ENCODE measurements at places on chromosomes 4 and X.

DNA sequence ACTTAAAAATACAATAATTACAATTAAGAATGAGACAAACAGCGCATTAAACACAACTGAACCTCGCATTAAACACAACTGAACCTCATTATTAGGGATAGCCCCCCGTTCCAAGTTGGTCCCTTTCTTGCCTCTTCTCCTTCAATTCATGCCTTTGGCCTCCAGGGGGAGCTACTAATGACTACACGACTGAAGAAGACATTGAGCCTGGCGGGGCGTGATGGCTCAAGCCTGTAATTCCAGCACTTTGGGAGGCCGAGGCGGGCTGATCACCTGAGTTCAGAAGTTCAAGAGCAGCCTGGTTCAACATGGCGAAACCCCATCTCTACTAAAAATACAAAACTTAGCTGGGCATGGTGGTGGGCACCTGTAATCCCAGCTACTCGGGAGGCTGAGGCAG is 56.4 kb upstream of the NWD2 start:
- DNase-seq = no peak

GRCh38 chr4:66899422-66900065 is 645.8 kb downstream of the CENPC start:
- no peak for DNase-seq

- peak; percentile 33 for DNase-seq
Observed at GRCh38 chr4:20391198-20391597, 139.5 kb downstream of the SLIT2 start.

GRCh38 chr4:149065753-149066152 is 623.5 kb upstream of the NR3C2 start:
- no peak for DNase-seq

GRCh38 chrX:22095286-22095685 is 63.2 kb downstream of the PHEX start:
- peak; percentile 61 for DNase-seq

DNA sequence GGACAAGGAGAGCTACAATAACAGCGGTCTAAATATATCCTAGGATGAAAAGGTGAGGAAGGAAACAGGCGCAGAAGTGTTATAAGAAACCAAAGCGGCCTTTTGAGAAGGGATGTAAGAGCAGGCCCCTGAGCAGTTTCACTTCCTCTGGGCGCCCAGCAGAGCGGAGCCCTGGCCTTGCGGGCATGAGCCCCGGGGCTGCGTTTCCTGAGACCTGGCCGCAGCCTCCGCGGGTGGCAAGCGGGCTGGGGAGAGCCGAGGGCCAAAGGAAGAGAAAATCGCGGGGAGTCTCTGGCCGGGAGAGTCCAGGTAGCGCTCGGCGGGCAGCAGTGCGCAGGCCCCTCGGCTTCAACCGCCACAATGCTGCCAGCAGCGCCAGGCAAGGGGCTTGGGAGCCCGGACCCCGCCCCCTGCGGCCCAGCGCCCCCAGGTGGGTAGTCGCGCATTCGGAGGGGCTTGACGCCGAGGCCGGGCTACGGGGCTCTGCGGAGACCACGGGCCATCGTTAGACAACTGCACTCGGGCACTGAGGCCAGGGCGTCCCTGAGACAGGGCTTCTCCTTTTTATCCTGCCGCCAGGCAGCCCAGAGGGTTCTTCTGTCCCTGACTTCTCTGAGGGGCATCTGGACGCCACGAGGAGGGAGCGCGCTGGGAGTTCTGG is at the start of gene BANK1:
TSS of gene BANK1 (plus strand) at position 210 of the 661 bp plus-strand sequence. CDS start at position 361, 151 bp downstream.
- DNase-seq = peak; percentile 43

DNA sequence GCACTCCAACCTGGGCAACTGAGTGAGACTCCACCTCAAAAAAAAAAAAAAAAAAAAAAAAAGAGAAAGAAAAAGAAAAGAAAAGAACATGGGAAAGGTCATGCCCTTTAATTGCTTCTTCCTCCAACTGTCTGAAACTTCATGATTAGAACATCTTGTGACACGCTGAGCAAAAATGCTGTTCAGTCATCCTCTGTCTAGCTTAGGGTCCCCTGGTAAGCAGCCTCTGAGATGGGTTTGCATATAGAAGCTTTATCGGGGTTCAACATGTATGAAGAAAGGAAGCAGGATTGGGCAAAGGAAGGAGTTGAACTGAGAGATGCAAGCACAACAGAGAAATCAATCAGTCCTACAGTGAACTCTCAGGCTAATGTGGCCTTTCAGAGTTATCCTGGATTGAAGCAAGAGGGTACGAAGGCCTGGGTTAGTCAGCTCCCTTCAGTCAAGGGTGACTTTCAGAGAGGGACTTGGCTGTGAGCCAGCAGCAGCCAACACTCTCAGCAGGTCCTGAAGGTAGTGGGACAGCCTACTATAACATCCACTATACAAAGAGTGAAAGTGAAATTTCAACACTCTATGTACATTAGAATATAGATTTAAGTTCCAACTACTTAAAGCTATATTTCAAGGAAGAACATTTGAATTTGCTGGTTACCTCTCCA is 11.4 kb downstream of the MAOB start:
- DNase-seq = no peak

- no peak for DNase-seq
Observed at GRCh38 chr4:19534159-19534558, 717.5 kb upstream of the SLIT2 start.

GRCh38 chr4:174427571-174428140 is 94.6 kb downstream of the HPGD start:
- DNase-seq = no peak

DNA sequence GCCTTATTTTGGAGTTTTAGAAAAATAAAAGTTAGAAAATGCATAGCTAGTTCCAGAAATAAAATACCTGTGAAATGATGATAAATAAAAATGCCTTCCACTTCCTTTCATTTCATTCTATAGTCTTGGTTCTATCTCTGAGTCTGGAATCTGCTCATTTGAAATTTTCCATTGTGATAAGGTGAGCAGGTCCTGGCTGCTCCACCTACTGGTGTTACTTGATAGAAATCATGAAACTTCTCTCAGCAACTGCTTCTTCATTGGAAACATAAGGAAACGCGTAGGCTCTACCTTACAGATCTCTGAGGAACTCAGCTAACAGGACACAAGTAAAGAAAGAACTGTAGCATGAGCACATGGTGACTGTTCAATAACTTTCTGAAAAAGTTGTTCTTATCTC is 141.8 kb downstream of the DCHS2 start:
- DNase-seq = peak; percentile 10

GRCh38 chr4:127304356-127304755 is 328.4 kb upstream of the INTU start:
- DNase-seq = no peak

- DNase-seq = no peak
Observed at GRCh38 chr4:86536151-86536550, 58.0 kb upstream of the PTPN13 start.

DNA sequence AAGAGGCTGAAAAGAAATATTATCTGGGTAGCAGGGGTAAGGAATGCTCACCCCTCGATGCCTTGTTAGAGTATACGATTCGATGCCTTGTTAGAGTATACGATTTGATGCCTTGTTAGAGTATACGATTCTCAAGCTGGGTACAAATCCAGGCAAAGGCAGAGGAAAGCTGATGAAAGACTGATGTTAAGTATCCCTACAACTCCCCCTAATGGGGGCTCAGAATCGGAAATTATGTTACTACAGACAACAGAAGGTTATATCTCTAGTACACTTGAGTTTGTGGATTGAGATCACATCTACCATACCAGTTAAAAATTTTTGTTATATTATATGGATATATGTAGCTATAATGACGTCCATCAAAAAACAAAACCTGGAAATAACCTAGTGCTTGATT is 4.8 kb downstream of the LRRC66 start:
- DNase-seq = peak; percentile 17

DNA sequence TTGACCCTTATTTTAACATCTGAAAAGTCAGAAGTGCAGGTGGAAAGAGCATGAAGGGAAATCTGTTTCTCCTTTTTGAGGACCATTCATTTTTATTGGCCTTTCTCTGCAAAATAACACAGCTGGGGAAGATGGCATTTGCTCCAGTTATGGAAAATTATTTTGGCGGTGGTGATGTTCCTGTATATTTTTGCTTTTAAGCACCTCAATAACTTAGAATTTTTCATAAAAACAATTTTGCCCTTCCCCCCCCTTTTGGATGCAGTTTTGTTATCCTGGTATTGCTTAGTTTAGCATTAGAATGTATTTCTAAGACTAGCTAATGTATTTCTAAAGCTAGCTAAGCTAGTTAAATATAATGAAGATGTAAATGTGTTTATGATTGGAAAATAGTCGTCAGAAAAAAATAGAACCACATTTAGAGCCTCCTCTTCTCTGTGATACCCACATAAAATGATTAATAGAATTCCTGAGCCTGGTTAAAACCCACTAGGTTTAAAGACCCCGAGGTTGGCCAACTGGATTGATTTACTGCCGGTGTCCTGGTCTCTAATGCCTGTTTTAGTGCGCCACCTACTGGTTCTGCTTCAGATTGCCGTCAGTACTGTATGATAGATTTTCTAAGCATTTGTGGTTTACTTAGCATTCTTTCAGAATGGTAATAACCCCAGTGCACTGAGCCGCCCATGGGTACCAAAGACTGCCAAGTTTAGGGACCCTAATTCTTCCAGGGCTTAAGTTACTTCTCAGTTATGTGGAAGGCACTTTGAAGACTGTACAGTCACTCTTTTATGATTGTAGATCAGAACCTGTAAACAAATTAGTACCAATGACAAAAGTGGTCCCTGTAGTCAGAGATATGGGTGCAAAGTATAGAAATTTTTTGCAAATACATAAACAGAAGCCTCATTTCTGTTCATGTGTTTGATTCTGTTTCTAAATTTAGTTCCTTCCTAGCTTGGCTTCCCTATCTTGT is 11.4 kb downstream of the KLF3 start:
- DNase-seq = peak; percentile 89

GRCh38 chr4:26452565-26453531 is 37.4 kb downstream of the CCKAR start:
- DNase-seq = no peak

- DNase-seq = no peak
Observed at GRCh38 chr4:102732678-102733077, 28.1 kb downstream of the MANBA start.

DNA sequence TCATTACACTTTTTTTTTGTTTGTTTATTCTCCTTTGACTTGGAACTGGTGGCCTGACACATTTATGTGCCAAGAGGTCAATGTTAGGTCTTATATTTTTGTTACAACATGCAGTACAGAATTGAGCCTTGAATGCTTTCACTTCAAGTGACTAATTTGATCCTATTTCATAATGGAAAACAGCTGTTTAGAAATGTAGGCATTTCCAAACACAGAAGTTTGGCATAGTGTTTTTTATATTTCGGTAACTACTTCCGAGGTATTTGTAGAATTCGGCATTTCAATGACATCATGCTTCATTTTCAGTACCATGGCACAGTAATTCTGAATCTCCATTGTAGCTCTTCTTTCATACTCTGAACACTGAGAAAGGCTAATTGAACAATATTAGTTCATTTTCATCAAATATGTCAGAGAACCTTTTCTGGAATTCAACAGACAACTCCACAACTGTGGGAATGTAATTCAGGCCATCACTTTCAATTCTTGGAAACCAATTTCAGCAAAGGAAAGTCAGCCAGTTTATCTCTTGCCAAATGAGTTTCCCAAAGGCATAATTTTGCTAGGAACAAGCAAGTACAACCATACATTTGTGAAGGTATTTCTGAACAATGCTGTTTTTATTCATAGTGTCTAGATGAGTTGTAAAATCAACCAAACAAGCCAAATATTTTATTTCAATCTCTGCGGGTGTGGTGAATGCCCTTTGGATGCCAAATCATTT is 11.4 kb downstream of the FAM120C start:
- peak; percentile 69 for DNase-seq

DNA sequence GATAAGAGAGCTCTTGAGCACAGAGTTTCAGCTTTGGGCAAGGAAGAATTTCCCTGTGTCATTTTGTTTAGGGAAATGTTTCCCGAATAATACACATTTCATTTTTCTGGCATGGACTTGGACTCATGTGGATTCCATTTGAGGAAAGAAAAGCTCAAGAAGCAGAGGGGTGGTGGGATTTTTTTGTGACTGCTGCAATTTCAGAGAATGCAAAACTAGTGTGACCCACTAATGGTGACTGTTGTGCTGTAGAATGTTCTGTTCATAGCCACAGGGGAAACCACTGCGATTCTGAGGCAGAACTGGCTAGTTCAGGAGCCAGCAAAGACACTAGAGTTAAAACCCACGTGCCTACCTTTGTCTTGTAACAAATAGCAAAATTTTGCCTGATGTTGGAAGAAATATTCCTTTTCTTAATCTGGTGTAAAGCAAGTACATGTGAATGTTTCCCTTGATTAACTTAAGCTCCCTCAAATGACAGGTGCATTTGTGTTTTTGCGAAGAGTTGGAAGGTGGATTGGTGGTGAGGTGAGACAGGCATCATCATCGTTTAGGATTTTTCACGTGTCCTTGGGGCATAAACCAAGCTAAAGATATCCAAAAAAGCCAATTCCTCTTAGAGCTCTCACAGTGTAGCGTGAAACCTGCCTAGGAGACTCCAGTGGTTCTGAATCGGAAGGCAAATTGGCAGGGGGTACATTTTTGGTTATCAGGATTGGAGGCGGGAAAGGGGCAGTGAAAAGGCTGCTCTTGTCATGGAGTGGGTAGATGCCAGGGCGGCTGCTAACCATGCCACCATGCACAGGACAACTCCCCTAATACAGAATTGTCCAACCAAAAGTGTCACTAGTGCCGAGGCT is 38.0 kb upstream of the FAM9C start:
- DNase-seq = no peak

DNA sequence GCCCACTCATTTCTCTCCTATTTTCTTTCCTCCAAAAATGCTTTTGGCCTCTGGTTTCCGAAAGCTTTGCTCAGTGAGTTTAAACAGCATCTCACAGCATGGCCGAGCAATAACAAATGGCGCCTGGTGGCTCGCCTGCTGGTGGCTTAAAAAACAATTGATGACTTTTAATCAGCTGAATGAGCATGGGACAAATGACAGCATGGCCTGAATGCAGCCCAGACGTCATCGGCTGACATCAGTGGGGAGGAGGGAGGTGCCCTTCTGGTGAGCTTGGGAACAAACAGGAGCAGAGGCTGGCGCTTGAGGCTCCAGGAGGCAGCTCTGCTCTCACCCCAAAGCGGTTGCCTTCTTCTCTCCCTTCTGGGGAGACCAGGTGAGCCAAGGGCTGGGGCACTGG is 286.4 kb downstream of the BCOR start:
- no peak for DNase-seq

GRCh38 chrX:109533005-109533404 is 3.6 kb upstream of the NXT2 start:
- no peak for DNase-seq

DNA sequence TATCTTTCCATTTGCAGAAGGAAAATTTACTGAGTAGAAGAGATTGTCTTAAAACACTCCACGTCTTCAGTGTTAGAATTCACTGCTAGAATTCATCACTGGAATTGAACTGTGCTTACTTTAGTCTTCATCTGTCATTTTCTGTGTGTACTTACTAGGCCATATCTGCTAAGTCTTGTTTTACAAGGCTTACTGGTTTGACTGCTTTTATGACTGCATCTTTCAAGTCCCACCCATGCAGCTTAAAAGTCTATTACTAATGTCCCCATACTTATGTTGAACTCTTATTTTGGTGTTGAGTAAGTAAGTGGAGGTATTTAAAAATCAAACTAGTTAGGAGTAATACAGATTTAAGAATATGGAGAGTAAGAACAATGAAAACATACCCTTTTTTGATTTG is 14.6 kb downstream of the CLCN3 start:
- no peak for DNase-seq
